CD14-positive monocyte (primary cell): ENCODE measurements at places on chromosomes 3 and 15. TPM values are rescaled to one million over a fixed set of nuclear protein-coding genes. Genes with fewer than 3 reads are reported as not detected.

CRABP1 gene
- not detected for polyA plus RNA-seq

LTK gene
- 0.11 and 0.12 TPM in 2 replicates for polyA plus RNA-seq

DNA sequence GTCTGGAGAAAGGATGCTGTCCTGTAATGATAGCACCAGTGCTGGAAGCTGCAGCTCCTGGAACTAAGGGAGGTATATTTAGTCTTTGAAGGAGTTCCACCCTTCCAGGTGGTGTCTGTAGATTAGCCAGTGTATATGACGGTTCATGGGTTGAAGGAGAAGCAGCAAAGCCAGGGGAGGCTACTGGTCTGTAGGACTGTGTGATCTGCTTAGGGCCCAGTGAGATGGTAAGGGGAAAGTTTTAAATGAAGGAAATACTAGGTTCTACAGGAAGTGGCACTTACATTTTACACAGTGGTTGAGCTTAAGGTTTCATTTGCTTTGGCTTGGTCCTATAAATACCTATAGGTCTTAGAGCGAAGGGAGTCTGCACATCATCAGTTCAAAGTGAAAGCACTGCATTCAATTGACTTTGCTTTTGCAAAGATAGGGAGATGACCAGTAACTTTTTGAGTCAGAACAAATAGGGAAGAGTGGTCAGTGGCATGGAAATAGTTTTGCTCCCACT, 5.6 kb downstream of the SLC25A38 start:
- H3K27ac ChIP-seq = no peak overlapping the region
- H3K36me3 ChIP-seq = peaks cover 30% of the 10 kb centered on the region

TNFSF10 gene
- polyA plus RNA-seq = 264 TPM

PLOD2 gene
- not detected for polyA plus RNA-seq

- peaks cover 7% of the 10 kb centered on the region for H3K4me1 ChIP-seq
- H3K27me3 ChIP-seq = no peaks in the 10 kb centered on the region
- no peak for DNase-seq
- no peak overlapping the region for H3K27ac ChIP-seq
Measured at GRCh38 chr3:119873646-119874045, 91.7 kb downstream of the NR1I2 start.

GRCh38 chr3:115512565-115513415, 110.5 kb upstream of the GAP43 start:
- no peaks in the 10 kb centered on the region for H3K36me3 ChIP-seq
- no peak overlapping the region for H3K27ac ChIP-seq
- peaks cover 13% of the 10 kb centered on the region for H3K4me1 ChIP-seq
- DNase-seq = no peak
- no peak overlapping the region for H3K4me3 ChIP-seq

DNA sequence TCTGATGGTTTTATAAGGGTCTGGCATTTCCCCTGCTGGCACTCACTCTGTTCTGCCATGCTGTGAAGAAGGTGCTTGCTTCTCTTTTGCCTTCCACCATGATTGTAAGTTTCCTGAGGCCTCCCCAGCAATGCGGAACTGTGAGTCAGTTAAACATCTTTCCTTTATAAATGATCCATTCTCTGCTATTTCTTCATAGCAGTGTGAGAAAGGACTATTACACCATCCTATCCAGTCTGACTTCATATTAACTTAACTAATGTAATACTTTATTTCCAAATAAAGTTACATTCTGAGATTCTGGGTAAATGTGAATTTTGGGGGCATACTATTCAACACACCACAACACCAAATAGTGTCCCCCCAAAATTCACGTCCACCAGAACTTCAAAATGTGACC, 22.2 kb upstream of the MAP3K13 start:
- DNase-seq = peak; percentile 29
- no peak overlapping the region for H3K4me3 ChIP-seq
- H3K4me1 ChIP-seq = peaks cover 29% of the 10 kb centered on the region

- H3K4me3 ChIP-seq = no peak overlapping the region
- H3K27ac ChIP-seq = no peak overlapping the region
- H3K4me1 ChIP-seq = peaks cover 36% of the 10 kb centered on the region
- no peaks in the 10 kb centered on the region for H3K36me3 ChIP-seq
- no peaks in the 10 kb centered on the region for H3K27me3 ChIP-seq
- no peak for DNase-seq
Measured at GRCh38 chr3:184800349-184800930, 11.5 kb upstream of the VPS8 start.

SEC62 gene
- 117 TPM for polyA plus RNA-seq

SPATA12 gene
- 0.16 TPM for polyA plus RNA-seq

GRCh38 chr3:191254098-191254873, 55.2 kb downstream of the OSTN start:
- DNase-seq = no peak
- no peak overlapping the region for H3K4me3 ChIP-seq
- no peak overlapping the region for H3K27ac ChIP-seq
- no peaks in the 10 kb centered on the region for H3K36me3 ChIP-seq
- H3K4me1 ChIP-seq = peaks cover 30% of the 10 kb centered on the region

DNA sequence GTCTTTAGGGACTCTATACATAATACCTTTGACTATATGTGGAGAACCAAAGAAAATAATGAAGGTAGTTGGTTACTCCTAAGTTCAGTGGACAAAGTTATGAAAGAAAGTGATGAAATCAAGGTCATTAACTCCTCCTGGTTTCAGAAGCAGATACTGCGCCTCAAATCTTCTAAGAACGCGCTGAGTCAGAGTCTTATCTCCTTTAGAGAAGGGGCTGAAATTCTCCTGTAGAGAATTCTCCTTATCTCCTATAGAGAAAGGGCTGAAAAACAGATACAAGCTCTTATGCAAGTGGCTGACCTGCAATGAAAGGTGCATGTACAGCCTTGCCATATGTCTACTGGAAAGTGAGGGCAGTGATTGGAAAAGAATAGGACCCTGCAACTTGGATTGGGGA, 824.2 kb downstream of the NSUN3 start:
- no peak overlapping the region for H3K27ac ChIP-seq
- H3K4me1 ChIP-seq = no peaks in the 10 kb centered on the region
- DNase-seq = no peak
- no peaks in the 10 kb centered on the region for H3K36me3 ChIP-seq
- no peak overlapping the region for H3K4me3 ChIP-seq
- no peaks in the 10 kb centered on the region for H3K27me3 ChIP-seq

DNA sequence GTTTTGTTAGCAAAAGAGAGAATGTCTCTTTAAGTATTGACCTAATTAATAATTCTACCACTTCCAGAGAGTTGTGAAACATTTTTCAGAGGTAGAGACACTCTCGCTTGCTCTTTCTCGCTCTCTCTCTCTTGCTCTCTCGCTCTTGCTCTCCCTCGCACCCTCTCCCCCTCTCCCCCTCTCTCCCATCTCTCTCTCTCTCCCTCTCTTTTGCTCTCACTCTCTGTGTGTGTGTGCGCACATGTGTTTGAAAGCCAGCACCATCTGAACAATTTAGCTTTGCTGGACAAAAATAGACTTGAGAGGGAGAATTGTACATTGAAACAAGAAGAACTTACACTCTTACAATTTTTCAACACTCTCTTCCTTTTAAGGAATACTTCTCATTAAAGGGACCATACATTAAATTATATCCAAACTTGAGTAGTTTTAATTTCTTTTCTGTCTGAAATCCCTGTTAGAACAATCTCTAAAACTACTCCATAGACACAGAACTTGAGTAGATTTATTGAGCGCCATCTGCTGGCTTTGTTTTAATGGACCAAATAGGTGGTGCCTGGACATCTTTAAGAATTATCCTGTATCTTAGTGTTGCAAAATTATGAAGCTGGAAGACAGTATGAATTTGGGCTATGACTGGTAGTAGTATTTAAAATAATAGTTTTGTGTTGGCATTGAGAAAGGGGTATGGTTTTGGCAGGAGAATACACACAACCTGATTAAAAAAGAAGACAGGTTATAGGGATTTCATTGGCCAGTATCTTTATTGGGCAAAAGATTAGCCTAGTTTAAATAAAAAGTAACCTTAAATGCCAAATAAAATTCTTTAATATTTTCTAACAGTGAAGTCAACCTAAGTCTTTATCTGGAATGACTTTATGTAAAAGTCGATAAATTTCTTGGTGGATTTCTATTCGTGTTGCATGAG, 124.6 kb downstream of the AKAP13 start:
- H3K4me1 ChIP-seq = peaks cover 19% of the 10 kb centered on the region
- DNase-seq = peak; percentile 51
- H3K4me3 ChIP-seq = no peak overlapping the region

DNA sequence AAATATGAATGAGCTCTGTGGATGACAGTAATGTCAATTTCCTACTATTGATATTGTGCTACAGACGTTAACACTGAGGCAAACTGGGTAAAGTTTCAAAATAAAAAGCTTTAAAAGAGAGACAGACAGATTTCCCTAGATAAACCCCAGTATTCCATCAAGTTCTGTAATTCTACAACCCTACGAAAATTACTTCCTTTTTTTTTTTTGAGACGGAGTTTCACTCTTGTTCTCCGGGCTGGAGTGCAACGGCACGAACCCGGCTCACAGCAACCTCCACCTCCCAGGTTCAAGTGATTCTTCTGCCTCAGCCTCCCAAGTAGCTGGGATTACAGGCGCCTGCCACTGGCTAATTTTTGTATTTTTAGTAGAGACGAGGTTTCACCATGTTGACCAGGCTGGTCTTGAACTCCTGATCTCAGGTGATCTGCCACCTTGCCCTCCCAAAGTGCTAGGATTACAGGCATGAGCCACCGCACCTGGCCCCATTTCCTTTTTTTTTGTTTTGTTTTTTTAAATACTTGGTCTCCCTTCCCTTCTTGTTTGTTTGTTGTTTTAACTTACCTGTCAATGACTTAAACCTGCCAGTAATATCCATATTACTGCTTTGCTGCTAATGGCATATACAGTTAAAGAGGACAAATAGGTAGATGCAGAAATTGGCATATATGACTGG, 57.2 kb downstream of the CBLB start:
- no peaks in the 10 kb centered on the region for H3K27me3 ChIP-seq
- no peak for DNase-seq
- H3K27ac ChIP-seq = no peak overlapping the region
- H3K4me3 ChIP-seq = peak overlapping the region; percentile 19
- no peaks in the 10 kb centered on the region for H3K36me3 ChIP-seq
- H3K4me1 ChIP-seq = peaks cover 1% of the 10 kb centered on the region

DNA sequence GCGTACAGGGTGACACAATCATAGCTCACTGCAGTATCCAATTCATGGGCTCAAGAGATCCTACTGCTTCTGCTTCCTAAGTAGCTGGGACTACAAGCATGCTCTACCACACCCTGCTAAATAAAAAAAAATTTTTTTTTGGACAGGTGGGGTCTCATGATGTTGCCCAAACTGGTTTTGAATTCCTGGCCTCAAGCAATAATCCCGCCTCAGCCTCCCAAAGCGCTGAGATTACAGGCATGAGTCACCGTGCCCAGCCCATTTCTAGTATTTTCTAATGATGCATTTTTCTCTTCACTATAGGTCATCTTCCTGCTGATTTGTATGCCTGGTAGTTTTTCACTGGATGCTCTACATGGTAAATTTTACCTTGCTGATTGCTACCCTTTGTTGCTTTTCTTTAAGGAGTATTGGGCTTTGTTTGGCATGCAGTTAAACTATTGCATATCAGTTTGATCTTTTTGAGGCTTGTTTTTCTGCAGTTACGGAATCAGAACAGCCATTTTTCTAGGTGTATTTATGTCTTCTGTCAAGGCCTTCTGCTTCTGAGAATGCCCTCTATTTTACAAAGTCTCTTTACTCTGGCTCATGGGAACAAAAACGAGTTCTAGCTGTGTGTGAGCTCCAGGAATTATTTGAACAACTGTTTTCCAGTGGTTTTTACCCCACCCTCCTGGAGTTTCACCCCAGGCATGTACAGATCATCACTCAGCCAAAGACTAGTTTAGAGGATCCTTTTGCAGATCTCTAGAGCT, 14.2 kb upstream of the NPTN start:
- H3K4me1 ChIP-seq = peaks cover 16% of the 10 kb centered on the region
- H3K27me3 ChIP-seq = no peaks in the 10 kb centered on the region
- DNase-seq = no peak

IGDCC3 gene
- polyA plus RNA-seq = not detected in 2 replicates

NECTIN3 gene
- polyA plus RNA-seq = not detected

- no peak overlapping the region for H3K4me3 ChIP-seq
- H3K27me3 ChIP-seq = no peaks in the 10 kb centered on the region
- H3K27ac ChIP-seq = peak overlapping the region; percentile 93
- H3K36me3 ChIP-seq = no peaks in the 10 kb centered on the region
Measured at GRCh38 chr15:67150023-67150860, 84.8 kb downstream of the SMAD3 start.

CEP19 gene
- 0.64 and 1.7 TPM in 2 replicates for polyA plus RNA-seq

RYR3 gene
- polyA plus RNA-seq = not detected

DNA sequence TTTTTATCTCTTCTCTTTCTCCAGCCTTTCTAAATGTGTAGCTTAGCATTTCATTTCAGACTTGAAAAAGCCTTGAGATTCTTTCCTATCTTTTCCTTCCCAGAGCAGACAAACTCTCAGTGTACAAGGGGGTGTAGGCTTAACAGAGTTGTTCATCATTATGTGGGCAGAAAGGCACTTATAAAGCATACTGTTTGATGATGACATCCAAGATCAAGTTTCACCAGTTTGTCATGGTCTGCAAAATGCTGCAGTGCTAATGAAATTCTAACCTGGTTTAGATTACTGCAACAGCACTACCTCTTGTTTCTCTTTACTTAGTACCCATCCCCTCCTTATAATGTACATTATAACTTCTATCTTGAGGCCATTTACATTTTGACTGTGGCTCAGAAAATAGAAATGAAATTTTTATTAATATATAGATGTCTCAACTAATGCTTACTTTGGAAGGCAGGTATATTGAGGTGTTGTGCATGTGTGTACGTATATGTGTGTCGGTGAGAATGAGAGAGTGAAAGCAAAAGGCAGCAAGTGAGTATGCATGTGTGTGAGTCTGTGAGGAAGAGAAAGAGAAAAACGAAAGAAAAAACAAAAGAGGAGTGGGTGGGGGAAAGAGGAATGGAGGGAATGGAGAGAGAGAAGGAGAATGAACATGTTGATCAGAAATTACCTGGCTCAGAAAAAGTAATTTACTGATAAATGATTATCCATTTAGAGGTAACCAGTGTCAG, 1043.6 kb downstream of the TUSC7 start:
- H3K27me3 ChIP-seq = no peaks in the 10 kb centered on the region
- no peaks in the 10 kb centered on the region for H3K4me1 ChIP-seq
- no peak overlapping the region for H3K4me3 ChIP-seq
- H3K27ac ChIP-seq = no peak overlapping the region
- no peaks in the 10 kb centered on the region for H3K36me3 ChIP-seq

DNA sequence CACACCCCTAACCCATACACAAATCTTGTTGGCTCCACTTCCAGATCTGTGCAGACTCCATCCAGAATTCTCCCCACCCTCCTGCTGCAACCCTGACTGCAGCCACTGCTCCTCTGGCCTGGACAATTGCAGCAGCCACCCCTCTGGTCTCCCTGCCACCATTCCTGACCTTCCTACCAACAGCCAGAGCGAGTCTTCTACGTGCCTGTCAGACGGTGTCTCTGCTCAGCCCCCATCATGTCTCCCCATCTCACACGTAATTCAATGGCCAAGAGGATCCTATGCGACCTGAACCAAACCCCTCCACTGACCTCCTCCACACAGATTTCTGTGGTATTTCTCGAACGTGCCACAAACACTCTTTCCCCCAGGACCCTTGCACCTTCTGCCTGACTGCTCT, 103.3 kb downstream of the TPRA1 start:
- H3K4me1 ChIP-seq = no peaks in the 10 kb centered on the region
- no peak for DNase-seq
- H3K4me3 ChIP-seq = no peak overlapping the region
- H3K36me3 ChIP-seq = no peaks in the 10 kb centered on the region
- no peak overlapping the region for H3K27ac ChIP-seq
- no peaks in the 10 kb centered on the region for H3K27me3 ChIP-seq

- no peaks in the 10 kb centered on the region for H3K27me3 ChIP-seq
- peaks cover 37% of the 10 kb centered on the region for H3K36me3 ChIP-seq
- H3K4me1 ChIP-seq = peaks cover 2% of the 10 kb centered on the region
Measured at GRCh38 chr3:57234613-57235575, 7.4 kb downstream of the APPL1 start.

- DNase-seq = no peak
- H3K4me1 ChIP-seq = no peaks in the 10 kb centered on the region
- no peak overlapping the region for H3K4me3 ChIP-seq
- no peak overlapping the region for H3K27ac ChIP-seq
Measured at GRCh38 chr3:175422744-175423143, 563.6 kb downstream of the NAALADL2 start.
